ENCODE measurements at places on chromosomes 16 and 17.

GRCh38 chr17:77821114-77821513, 137.4 kb upstream of the TNRC6C start:
- DNase-seq = no peak

DNA sequence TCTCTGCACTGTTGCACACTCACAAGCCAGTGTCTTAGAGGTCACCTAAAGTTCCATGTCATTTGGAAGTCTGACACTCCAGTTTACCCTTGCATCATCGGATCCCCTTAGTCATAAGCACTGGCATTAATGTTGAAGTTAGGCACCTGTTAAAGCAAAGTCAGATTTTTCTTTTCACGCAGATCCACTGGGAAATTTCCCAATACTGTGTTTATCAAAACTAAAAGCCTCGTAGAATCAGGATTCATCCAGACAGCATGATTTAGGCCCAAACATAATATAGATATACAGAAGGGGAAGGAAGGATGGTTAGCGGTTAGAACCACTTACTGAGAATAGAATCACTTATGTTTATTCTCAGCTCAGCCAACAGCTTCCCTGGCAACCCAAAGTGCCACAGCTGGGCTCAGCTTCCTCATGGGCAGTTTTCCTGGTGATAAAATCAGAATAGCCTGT, 30.1 kb upstream of the HAPSTR1 start:
- no peak for DNase-seq

DNA sequence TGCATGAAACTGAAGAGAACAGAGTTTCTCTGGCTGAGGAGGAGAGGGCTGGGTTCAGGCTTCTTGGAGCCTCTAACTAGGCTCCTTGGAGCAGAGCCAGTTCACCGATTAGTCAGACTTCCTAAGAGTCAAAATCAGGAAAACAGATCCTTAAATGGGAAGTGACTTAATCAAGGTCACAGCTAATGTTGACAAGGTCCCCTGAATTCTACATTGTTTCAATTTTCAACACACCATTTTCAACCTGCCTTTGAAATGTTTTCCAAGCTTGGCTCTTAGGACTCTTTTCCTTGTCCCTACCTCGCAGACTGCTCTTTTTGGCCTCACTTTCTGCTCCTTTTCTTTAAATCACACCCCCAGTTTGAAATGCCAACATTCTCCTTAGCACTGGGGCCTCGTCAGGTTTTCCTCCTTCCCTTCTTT, 16.3 kb downstream of the MYL4 start:
- no peak for DNase-seq

GRCh38 chr16:11546608-11547061, 40.1 kb downstream of the LITAF start:
- no peak for DNase-seq

- DNase-seq = peak; percentile 18
Observed at GRCh38 chr16:19432429-19432828, 14.7 kb downstream of the TMC5 start.

DNA sequence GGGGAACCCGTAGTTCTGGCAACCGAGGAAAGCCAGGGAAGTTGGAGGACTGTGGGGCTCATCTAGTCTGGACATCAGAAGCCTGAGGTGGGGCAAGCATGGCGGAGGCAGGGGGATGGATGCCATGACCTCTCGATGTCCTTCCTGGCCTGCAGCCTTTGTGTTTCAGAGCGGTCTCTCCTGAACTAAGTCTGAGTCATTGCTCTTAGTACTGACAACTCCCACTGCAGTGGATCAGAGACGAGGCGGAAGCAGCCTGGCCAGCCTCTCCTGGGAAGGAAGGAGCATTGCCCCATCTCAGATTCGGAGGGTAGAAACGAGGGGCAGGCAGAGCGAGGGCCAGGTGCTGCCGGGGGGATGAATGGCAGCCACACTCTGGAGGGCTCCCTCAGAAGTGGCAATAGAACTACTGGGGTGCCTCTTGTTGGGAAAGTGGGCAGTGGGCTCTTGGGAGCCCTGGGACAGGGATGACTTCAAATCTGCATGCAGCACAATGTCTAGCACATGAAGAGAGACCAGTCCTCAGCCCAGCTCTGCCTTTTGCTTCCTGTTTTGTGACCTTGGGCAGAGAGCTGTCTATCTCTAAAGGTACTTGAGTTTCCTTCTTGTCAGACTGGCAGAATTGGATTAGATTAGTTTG, 3.6 kb upstream of the STAC2 start:
- DNase-seq = no peak

DNA sequence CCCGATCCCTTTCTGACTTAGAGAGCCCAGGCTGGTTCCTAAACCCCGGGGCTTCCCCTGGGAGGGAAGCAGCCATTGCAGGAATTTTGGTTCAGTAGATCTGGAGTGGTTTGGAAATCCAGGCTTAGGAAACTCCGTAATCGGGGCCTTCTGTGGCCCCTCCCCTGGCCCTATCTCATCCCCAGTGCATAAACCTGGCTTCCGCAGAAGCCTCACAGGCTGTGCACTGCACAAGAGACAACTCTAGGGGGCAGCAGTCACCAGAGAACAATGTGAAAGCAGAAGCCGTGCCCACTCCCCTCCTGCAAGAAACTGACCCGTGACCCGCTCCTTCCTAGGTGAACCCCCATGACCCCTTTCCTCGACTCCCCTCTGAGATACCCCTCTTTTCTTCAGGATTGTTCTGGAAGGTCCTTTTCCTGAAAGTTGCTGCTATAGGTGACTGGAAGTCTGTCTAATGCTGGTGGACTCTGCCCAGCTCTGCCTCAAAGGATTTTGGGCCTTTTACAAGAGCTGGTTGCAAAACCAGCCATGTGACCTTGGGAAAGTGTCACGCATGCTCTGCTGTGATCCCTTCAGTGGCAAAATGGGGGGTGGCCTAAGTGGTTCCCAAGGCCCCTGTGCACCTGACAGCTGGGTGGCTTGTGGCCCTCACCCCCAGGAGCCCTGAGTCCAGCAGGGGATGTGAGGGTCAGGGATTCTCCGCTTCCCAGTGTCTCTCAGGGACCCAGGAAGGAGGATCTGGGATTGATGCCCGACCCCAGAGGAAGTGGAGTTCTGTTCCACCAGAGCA, 14.4 kb downstream of the GUCY2D start:
- DNase-seq = no peak

- no peak for DNase-seq
Observed at GRCh38 chr17:77474292-77474988, 333.7 kb downstream of the SEC14L1 start.

GRCh38 chr17:47611372-47612350, 38.1 kb upstream of the KPNB1 start:
- DNase-seq = no peak

DNA sequence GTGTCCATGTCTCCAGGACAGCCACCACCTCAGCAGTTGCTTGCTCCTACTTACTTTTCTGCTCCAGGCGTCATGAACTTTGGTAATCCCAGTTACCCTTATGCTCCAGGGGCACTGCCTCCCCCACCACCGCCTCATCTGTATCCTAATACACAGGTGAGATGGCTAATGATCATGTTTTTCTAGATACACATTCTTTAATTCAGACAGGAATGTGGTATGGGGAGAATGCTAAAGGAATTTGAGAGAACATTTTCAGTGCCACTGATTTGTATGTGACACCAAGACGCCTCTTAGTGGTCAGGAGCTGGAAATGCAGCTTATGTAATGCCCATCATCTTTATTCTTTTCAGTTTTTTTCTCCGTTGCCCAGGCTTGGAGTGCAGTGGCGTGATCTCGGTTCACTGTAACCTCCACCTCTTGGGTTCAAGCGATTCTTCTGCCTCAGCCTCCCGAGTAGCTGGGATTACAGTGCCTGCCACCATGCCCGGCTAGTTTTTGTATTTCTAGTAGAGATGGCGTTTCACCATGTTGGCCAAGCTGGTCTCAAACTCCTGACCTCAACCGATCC, 8.9 kb upstream of the RAPGEFL1 start:
- DNase-seq = no peak

DNA sequence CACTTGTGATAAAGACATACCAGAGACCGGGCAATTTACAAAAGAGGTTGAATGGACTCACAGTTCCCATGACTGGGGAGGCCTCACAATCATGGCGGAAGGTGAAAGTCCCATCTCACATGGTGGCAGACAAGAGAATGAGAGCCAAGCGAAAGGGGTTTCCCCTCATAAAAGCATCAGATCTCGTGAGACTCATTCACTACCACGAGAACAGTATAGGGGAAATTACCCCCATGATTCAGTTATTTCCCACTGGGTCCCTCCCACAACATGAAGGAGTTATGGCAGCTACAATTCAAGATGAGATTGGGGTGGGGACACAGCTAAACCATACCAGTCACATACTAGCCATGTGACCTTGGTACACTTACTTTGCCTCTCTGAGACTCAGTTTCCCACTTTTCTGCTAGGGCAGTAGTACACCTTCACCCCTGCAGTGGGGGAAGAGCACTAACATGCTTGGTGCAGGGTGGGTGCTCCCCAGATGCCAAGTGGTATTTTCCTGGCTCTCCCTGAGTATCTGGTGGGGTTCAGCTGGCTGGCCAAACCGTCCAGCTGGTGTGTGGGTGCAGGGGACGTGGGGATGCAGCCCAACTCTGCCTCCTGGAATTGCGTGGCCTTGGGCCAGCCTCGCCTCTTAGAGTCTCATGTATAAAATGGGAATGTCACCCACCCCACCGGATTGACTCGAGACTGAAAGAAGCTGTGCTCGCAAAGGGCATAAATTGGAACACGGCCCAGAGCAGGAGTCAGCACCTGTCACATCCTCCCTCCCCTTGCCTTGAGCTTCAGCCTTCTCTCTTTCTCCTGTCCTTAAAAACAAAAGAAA, 364.1 kb downstream of the CPPED1 start:
- DNase-seq = peak; percentile 22

DNA sequence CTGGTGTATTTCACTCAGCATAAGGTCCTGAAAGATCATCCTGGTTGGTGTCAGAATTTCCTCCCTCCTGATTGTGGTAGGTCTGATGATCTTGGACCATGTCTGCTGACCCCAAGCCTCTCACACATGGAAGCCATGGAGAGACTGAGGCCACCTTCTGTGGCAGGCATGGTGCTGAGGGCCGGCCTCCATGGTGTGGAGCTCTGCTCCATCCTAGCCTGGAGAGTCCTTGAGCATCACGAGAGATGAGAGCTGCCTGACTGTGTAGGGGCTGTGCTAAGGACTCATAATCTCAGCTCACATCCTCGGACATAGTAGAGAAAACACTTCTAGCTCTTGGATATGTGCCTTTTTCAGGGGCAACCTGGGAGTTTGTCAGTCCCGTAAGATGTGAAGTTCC, 40.6 kb downstream of the MPRIP start:
- no peak for DNase-seq

- DNase-seq = no peak
Observed at GRCh38 chr17:3222505-3222904, 15.0 kb downstream of the OR1A1 start.

- no peak for DNase-seq
Observed at GRCh38 chr16:84237994-84238750, 1.6 kb downstream of the KCNG4 start.
